Memory B cell (primary cell): ENCODE measurements at places on chromosomes 2 and 18.

- H3K27me3 ChIP-seq = peaks cover 13% of the 10 kb centered on the region
- DNase-seq = no peak
Measured at GRCh38 chr2:217749008-217749407, 253.8 kb downstream of the TNS1 start.

DNA sequence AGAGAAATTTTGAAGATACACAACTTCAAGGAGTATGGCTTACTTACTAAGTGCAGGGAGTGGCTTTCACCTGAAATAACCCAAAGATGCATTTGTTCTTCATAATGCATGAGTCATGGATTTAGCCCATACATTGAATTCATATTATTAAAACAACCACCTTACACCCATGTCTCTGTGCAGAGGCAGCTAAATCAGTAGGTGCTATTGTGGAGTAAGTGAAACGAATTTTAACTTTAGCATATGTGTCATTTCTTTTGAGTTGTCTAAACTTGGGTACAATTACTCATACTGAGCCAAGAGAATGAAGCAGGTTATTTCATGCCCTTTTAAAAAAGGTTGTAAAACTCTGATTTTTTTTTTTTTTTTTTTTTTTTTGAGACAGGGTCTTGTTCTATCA lies 11.0 kb upstream of the ANKRD29 start:
- no peaks in the 10 kb centered on the region for H3K4me1 ChIP-seq
- no peak overlapping the region for H3K4me3 ChIP-seq
- no peak for DNase-seq
- peaks cover 18% of the 10 kb centered on the region for H3K27me3 ChIP-seq
- no peak overlapping the region for H3K27ac ChIP-seq

GRCh38 chr2:197092431-197092830 lies 165.9 kb upstream of the PGAP1 start:
- no peaks in the 10 kb centered on the region for H3K27me3 ChIP-seq
- DNase-seq = no peak
- H3K36me3 ChIP-seq = peaks cover 38% of the 10 kb centered on the region
- peak overlapping the region; percentile 97 for H3K27ac ChIP-seq

- DNase-seq = no peak
- H3K27ac ChIP-seq = no peak overlapping the region
- no peaks in the 10 kb centered on the region for H3K4me1 ChIP-seq
- H3K4me3 ChIP-seq = no peak overlapping the region
- H3K36me3 ChIP-seq = no peaks in the 10 kb centered on the region
Measured at GRCh38 chr18:46474487-46475389, 182.3 kb downstream of the LOXHD1 start.

GRCh38 chr2:78068808-78069207 lies 546.6 kb upstream of the LRRTM4 start:
- H3K27me3 ChIP-seq = no peaks in the 10 kb centered on the region
- H3K4me3 ChIP-seq = no peak overlapping the region
- no peaks in the 10 kb centered on the region for H3K36me3 ChIP-seq
- DNase-seq = no peak

DNA sequence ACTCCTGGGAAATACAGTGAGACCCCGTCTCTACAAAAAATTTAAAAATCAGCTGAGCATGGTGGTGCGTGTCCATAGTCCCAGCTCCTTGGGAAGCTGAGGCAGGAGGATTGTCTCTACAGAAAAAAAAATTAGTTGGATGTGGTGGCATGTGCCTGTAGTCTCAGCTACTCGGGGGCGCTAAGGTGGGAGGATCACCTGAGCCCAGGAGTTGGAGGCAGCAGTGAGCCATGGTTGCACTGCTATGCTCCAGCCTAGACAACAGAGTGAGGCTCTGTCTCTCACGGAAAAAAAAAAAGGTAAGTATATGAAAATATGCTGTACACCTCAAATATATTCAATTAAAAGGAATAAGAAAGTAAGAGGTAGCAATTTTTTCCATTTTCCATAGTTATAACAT lies 92.5 kb upstream of the TGIF1 start:
- no peak overlapping the region for H3K27ac ChIP-seq
- H3K4me3 ChIP-seq = no peak overlapping the region
- H3K36me3 ChIP-seq = no peaks in the 10 kb centered on the region

- H3K27ac ChIP-seq = no peak overlapping the region
- no peak for DNase-seq
- peaks cover 34% of the 10 kb centered on the region for H3K4me1 ChIP-seq
- H3K4me3 ChIP-seq = no peak overlapping the region
- peaks cover 5% of the 10 kb centered on the region for H3K36me3 ChIP-seq
- no peaks in the 10 kb centered on the region for H3K27me3 ChIP-seq
Measured at GRCh38 chr18:32910694-32911296, 138.0 kb upstream of the KLHL14 start.

- H3K27me3 ChIP-seq = no peaks in the 10 kb centered on the region
- no peak for DNase-seq
- H3K27ac ChIP-seq = peak overlapping the region; percentile 96
- no peaks in the 10 kb centered on the region for H3K36me3 ChIP-seq
- peak overlapping the region; percentile 92 for H3K4me3 ChIP-seq
Measured at GRCh38 chr2:231781798-231782726, 980 bp upstream of the PDE6D start.

DNA sequence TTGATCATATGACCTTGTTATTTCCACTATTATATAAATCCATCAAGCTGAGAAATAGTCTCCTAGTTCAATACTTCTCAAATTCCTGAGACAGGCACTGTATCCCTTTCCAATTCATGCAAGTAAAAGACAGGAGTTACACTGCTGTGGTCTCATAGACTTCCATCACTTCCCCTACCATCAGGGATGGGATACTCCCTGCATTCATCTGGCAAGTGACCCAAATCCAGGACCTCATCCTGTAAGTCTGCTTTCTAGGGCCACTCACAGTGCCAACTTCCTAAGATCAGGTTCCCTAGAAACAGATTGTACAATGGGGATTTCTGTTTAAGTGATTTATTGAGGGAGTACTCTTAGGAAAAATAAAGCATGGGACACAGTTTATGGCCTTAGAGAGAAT lies 424.0 kb upstream of the CDH7 start:
- H3K27me3 ChIP-seq = no peaks in the 10 kb centered on the region
- H3K27ac ChIP-seq = no peak overlapping the region
- H3K4me3 ChIP-seq = no peak overlapping the region
- no peak for DNase-seq
- no peaks in the 10 kb centered on the region for H3K36me3 ChIP-seq

DNA sequence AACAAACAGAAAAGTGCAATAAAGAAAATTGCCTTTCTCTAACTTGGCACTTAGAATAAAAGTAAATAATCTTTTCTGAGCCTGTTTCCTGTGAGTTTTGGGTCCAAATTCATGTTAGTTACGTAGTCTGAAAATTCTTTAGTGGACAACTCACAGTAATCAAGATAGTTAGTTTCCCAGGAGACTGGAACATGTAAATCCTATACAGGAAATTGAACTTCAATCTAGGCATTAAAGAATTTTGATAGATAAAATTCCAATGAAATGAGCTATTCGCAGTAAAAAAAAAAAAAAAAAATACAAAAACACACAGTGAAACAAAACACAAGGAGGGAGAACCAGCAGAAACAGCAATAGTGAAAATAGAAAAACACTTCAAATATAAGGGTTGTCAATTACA lies 83.8 kb upstream of the REG3G start:
- no peak overlapping the region for H3K27ac ChIP-seq
- no peaks in the 10 kb centered on the region for H3K4me1 ChIP-seq
- no peak for DNase-seq
- no peak overlapping the region for H3K4me3 ChIP-seq

DNA sequence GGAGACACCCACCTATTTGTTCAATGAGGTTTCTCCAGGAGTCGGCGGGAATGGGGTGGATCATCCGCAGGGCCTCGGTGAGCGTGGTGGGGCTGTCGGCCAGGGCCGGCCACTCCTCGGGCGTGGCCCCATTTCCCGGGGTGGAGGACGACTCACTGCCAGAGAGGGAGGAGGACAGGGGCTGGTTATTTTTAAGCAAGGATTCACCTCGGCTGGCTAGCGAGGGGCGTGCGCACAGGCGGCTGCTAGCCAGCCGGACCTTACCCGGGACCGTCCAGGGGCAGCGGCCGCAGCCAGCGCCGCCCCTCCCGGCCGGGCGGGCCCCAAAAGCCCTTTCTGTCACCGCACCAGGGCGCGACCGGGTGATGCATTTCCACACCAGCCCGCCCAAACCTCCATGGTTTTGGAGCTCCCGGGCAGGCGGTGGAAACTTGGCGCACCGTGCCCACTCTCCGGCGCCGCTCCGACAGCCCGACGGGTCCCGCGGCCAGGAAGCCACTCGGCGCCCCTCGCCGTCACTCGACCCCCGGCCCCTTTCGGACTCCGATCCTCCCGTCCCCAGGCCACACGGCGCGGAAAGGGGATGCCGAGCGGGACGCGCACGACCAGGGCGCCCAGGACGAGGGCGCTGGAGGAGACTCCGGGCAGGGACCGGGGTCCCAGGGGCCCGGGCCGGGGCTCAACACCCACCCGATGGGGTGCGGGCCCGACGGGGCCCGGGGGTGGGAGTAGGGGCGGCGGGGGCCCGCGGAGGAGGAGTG lies 57.1 kb downstream of the SNORC start:
- peaks cover 17% of the 10 kb centered on the region for H3K27me3 ChIP-seq
- H3K4me3 ChIP-seq = peak overlapping the region; percentile 70
- DNase-seq = no peak
- peaks cover 3% of the 10 kb centered on the region for H3K4me1 ChIP-seq

DNA sequence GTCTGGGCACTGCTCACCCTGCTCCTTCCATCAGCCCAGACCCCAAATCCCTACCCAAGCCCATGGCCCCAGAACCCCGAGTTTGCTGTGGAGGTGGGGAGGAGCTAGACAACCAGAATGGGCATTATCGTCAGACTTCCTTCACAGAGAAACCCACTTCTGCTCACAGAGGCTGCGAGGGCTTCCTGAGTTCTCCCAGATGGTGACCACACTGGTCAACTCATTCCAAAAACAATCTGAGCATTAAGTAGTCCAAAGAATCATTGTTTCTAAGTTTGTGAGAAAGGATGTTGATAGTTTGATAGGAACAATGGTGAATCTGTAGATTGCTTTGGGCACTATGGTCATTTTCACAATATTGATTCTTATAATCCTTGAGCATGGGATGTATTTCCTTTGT lies 60.2 kb downstream of the LRRC30 start:
- no peak overlapping the region for H3K27ac ChIP-seq
- H3K36me3 ChIP-seq = no peaks in the 10 kb centered on the region
- no peaks in the 10 kb centered on the region for H3K27me3 ChIP-seq
- H3K4me3 ChIP-seq = no peak overlapping the region

DNA sequence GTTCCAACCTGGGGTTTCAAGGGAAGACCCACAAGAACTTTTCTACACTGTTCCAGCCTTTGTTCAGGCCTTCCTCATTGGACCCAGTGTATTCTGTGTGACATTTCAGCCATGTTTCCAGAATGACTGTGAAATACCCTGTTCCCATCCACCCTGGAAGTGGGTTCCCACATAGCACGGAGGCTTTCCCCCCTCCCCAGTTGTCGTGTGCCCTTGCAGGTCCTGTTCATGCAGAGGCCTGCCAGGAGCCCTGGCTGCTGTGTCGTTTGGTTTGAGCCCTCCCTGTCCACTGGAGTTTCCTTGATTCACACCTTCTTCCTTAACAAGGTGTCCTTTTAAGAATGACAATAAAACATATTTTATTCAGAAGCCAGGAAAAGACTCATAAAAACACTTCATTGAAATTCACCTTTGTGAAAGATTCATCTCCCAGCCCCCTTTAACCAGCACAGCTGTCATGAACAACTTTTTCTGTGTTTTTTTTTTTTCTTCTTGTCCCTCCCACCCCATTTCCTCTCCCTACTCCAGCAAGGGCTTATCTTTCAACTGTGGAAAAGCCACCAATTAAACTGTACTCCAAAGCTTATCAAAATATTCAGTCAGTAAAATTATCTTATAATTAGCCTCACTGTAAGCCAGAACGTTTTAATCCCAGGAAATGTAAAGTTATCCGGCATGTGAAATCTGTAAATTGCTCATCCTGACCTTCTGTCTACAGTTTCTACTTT lies 106.4 kb downstream of the ACOXL start:
- no peak for DNase-seq
- peaks cover 3% of the 10 kb centered on the region for H3K4me1 ChIP-seq
- H3K27ac ChIP-seq = no peak overlapping the region
- H3K36me3 ChIP-seq = no peaks in the 10 kb centered on the region
- H3K4me3 ChIP-seq = no peak overlapping the region
- H3K27me3 ChIP-seq = no peaks in the 10 kb centered on the region

GRCh38 chr18:1147730-1148129 lies 243.1 kb downstream of the ADCYAP1 start:
- H3K27ac ChIP-seq = no peak overlapping the region
- no peaks in the 10 kb centered on the region for H3K36me3 ChIP-seq
- H3K4me3 ChIP-seq = no peak overlapping the region
- no peaks in the 10 kb centered on the region for H3K4me1 ChIP-seq
- no peaks in the 10 kb centered on the region for H3K27me3 ChIP-seq
- no peak for DNase-seq

DNA sequence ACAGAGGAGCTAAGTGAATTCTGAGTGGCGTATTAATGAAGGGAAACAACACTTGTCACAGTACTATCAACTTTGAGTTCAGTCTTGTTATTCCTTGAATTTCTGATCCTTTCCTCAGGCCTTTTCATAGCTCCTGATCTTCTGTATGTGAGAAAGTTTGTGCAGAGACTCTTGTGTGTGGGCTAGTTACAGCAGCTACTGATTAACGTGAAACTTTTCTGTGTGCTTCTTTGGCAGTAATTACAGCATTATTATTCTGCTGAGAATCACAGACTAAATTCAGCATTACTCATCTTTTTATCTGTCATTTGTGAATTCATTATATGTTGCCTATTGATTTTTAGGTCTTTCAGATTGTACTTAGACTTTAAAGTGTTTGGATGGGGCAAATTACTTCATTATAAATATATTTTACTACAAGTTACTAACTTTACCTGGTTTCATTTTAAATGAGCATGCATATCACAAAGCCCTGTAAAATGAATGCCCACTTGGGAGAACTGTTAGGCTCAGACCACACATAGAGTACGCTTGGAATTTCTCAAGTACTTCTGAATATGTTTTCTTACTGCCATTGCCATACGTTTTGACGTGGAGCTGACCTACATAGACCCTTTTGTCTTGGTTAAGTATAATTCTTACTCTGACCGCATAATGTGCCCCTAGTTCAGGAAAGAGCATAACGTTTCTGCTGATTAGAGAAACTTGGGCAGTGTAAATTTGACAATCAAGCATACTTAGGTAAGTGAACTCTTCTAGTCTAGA lies 36.2 kb downstream of the CREB1 start:
- no peaks in the 10 kb centered on the region for H3K27me3 ChIP-seq
- H3K4me3 ChIP-seq = no peak overlapping the region
- peaks cover 2% of the 10 kb centered on the region for H3K4me1 ChIP-seq
- peak overlapping the region; percentile 76 for H3K27ac ChIP-seq

DNA sequence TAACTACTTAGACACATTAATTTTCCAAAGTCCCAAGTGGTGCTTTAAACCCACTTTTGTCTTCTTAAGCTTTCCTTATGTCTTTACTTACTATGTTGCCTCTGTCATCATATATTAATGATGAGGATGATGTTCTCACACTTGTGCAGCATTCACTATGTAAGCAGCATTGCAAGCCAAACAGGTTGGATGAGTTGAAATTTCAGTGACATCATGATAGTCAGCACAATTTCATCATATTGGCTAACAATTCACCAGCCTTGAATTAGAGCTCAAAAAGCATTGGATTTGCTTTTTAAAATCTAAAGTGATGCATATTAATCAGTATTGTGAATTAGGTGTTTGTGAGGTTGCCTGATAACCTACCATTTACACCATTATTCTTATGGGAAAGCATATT lies 7.7 kb downstream of the APLF start:
- H3K4me1 ChIP-seq = no peaks in the 10 kb centered on the region
- H3K27me3 ChIP-seq = no peaks in the 10 kb centered on the region
- peaks cover 5% of the 10 kb centered on the region for H3K36me3 ChIP-seq
- no peak overlapping the region for H3K27ac ChIP-seq
- DNase-seq = no peak
- no peak overlapping the region for H3K4me3 ChIP-seq

GRCh38 chr2:13495051-13495450 lies 778.3 kb downstream of the TRIB2 start:
- H3K36me3 ChIP-seq = no peaks in the 10 kb centered on the region
- no peaks in the 10 kb centered on the region for H3K4me1 ChIP-seq
- H3K27ac ChIP-seq = no peak overlapping the region
- no peak overlapping the region for H3K4me3 ChIP-seq
